ENCODE measurements at places on chromosomes 11 and 22.

DNA sequence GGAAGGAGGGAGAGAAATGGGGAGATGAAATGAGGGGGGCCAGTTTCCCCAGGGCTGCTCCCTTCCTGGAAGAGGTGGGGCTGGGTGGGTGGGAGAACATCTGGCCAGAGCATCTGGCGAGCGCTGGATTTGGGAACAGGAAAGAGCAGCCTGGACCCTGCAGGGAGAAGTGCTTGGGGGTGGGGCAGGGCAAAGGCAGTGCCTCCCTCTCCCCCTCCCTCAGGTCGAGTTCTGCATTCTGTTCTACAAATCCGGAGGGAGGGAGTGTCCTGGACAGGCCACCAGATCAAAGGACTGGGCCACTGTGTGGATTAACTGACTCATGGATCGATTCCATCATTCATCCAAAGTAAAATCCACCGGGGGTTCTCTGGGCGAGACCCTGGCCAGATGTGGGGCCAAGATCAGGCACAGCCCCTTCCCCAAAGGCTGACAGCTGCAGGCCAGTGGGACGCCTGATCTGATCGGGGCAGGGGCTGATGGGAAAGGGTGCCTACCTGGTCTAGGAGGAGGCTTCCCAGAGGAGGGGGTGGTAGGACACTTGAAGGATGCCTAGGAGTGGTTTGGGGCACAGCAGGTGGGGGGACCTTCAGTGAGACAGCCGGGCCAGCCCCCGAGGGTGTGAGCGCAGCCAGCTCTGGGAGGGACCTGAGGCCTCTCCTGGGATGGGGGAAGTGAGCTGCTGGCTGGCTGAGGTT lies 57.5 kb downstream of the CACNA1I start:
- no peak for DNase-seq

GRCh38 chr11:71446942-71447688 lies 1.1 kb downstream of the DHCR7 start:
- no peak for DNase-seq

DNA sequence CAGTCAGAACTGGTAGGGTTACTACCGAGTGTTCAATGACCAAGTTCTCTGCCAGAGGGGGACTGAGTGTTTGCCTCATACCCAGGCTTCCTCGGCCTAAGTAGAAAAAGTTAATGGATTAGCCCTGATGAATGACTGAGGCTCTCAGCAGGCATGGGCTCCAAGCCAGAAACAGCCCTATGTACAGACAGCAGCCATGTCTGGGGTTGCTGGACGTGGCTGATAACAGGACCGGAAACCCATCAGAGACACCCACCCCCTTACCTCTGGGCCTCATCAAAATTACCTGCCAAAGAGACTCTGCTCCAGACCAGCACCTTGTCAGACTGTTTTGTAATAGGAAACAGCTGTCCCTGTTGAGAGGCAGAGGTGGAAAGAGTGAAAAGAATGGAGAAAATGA lies 351.4 kb downstream of the ETS1 start:
- DNase-seq: no peak

DNA sequence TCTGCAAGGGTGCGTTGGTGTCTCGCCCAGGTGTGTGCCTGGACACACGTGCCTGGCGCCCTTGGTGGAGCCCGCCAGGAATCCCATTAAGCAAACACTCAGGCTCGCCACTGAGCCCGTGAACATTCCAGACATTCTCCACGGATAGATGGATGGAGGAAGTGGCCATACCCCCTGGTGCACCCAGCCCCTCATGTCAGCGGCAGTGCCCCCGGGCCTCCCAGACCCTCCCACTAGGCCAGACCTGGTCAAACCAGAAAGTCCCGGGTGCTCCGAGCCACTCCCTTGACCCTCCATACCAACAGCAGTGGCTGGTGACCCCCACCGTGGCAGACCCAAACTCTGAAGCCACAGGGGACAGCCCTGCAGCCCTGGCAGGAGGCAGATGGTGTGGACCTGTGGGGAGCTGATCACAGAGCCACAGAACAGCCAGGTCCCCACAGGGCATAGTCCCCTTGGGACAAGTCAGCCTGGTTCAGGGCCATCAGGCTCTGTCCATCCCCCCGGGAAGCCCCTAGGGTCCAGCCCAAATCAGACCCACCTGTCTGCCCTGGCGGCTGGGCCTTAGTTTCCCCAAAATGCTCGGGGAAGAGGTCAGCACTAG lies 1.9 kb downstream of the EPS8L2 start:
- DNase-seq: no peak

GRCh38 chr11:112784323-112785073 lies 176.7 kb upstream of the NCAM1 start:
- no peak for DNase-seq

- DNase-seq: no peak
These were observed 432 bp upstream of the GP1BB start for GRCh38 chr22:19722982-19723231.

- no peak for DNase-seq
These were observed 1.2 kb downstream of the CCDC34 start for GRCh38 chr11:27361649-27362431.

DNA sequence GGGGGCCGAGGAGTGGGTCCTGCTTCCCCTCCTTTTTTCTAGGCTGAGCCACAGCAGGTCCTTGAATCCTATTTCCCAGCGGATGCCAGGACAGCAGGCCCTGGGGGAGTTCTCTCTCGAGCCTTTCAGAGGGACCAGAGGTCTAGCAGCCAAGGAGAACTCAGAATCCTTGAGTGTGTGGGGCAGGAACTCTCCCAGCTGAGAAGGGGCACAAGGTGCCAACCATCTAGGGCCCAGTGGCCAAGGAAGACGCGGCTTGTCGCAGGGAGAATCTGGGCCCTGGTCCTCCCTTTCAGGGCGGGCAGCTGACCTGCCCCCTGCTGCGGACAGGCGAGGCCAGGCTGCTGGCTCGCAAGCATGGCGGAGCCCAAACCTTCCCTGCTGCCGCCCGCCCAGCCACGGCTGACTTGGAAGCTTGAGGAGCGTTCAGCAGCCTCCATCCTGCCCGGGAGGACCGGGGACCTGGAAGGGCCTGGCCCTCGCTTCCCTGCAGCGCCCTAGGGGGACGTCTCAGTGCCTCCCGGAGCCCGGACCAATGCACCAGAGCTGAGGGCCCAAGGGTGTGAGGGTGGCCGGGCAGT lies 972 bp upstream of the TSSC4 start:
- DNase-seq: no peak

GRCh38 chr22:24968066-24968561 lies 15.6 kb downstream of the KIAA1671 start:
- DNase-seq: no peak

Measured in T-helper 2 cell (primary cell).